ENCODE measurements at places on chromosomes 2 and 18.

- DNase-seq = no peak
Observed at GRCh38 chr2:223586261-223586660, 15.9 kb downstream of the SCG2 start.

- no peak for DNase-seq
Observed at GRCh38 chr2:62573936-62574335, 67.9 kb upstream of the TMEM17 start.

DNA sequence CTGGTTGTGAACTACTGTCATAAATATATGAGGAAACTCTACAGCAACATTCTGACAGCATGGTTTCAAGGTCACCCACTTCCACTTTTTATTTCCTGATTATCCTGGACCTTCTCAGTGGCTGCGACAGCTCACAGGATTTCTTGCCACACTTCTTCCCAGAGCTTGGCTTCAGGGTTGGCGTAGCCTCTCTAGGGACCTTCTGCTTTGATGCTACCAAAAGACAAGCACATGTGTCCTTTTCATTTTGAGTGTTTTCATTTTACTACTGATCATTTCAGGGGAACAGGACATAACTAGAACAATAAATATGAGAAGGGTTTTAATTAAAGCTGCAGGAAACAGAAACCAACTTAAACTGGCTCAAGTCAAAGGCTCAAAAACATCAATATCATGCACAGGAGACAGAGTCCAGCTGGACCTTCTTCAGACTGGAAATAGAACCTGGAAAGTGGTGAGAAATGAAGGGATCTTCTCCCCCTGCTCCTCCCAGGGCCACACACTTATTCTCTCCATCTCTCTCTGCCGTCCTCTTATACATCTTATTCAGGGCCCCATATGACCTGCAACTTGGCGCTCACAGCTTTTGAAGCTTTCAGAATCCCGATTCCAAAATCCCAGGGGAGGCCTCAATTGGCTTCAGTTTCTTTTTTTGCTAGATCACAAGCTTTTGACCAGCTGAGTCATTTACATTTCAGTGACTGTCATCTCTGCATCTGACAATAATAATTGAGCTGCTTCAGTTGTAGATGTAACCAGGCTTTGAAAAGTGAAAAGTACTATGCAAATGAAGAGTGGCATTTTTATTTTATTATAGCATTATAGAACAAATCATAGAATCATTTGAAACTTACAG lies 9.7 kb downstream of the VIT start:
- no peak for DNase-seq

DNA sequence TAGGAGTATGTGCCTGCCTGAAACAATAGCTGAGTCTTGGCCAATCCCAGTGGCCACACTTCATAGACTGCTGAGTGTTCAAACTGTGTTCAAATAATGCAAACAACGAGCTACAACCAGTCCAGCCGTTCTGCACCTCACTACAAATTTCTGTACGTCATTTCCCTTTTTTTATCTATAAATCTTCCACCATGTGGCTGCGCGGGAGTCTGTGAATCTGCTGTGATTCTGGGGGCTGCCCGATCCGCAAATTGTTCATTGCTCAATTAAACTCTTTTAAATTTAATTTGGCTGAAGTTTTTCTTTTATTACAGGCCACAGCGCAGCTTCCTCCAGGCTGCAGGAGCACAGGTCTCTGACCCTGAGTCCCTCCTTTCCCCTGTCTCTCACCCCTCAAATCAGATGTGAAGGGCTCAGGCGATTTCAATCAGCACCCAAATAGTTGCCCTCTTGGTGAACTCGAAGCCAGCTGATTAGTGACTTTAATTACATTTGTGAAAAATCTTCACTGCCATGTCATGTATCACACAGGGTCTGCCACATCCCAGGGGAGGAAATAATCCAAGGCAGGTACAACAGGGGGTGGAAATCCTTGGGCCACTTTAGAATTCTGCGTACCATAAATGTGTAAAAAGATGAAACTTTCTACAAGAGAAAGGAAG lies 145.6 kb downstream of the NDUFA10 start:
- DNase-seq = no peak

DNA sequence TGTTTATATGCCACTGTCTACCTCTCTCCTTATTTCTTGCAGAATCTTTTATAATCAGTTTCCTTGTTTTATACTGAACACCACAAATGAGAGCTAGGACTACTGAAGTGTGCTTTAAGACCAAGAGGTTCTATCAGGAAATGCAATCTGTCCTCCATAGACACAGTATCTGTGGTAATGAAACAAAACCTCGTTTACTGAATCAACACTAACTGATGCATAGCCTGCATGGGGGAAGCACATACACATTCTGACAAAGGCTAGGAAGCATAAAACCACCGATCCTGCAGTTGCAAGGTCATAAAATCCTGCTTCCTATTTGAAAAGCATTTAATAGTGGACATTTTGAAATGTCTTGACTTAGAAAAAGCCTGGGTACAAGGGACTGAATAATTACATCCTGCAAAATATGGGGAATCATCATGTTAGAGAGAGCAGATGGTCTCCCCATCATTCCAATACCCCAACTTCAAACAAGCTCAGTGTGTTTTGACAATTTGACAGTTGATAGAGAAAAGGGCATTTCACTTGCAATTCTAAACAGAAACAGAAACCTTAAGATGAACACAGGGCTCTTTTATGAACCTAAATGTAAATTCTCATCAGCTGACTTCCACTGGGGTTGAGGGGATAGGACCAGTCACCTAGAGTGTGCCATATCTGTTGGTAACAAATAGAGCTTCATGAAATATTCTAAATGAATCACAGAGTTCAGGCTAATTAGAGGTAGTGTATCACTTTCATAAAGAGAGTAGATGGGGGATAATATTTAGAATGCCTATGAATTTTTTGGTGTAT lies 1845.6 kb upstream of the PIK3C3 start:
- no peak for DNase-seq

DNA sequence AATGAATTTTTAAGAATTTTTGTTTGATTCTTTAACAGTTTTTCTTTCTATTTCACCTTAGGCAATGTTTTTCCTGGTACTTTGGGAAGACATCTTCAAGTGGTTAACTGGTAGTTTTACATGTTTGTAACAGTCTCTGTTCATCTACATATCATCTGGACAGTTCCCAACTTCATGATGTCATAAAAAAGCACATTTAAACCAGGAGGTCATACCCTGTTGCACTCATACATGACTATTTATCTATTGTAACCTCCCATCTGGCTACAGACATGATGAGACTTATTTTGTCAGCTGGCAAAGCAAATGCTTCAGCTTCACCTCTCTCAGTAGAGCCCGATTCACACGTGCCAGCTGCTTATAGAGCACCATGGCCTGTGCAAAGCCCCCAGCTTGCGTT lies 99.8 kb upstream of the YPEL5 start:
- DNase-seq = no peak

- DNase-seq = no peak
Observed at GRCh38 chr18:68940039-68940438, 142.2 kb downstream of the CCDC102B start.

GRCh38 chr18:79631761-79632446 lies 47.7 kb upstream of the CTDP1 start:
- no peak for DNase-seq

DNA sequence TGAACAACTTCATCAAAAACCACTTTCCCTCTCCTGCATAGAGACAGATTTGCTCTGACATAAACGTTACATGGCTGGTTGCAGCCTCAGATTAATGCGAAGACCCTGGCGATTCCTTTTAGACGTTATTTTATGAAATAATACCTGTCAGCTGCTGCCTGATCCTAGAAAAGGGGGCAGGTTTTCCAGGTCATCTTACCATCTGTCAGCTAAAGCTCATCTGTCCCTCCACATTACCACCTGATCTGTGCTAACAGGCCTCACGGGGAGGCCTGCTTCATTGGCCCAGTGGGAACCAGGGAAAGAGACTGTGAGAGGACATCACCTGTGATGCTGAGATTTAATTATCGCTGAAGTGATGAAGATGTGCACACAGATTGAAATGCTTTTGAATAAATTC lies 261.0 kb downstream of the ARHGAP15 start:
- no peak for DNase-seq

- DNase-seq = no peak
Observed at GRCh38 chr2:213068676-213069359, 82.6 kb downstream of the IKZF2 start.

DNA sequence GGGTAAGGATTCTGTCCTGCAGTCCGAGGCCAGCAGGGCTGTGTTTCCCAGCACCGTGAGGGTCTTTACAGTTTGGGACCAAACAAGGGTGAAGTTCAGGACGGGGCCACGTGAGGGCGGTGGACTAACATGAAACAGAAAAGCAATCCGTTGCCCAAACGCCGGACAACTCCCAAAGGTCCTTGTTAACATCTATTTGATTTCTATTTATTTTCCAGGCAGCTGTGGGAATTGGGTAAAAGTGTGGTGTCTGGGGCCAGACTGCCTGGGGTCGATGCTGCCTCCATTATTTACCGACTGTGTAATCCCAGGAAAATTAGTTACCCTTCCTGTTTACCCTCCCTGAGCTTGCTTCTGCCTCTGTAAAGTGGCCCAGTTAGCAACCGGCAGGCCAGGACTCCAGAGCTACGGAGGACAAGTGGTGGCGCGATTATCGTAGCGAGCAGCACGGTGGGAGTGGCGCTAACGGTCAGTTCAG lies 66.3 kb upstream of the TCF7L1 start:
- DNase-seq = no peak

GRCh38 chr2:42906557-42907411 lies 114.4 kb upstream of the HAAO start:
- DNase-seq = no peak

GRCh38 chr2:86433137-86433536 lies 8.0 kb upstream of the KDM3A start:
- no peak for DNase-seq

DNA sequence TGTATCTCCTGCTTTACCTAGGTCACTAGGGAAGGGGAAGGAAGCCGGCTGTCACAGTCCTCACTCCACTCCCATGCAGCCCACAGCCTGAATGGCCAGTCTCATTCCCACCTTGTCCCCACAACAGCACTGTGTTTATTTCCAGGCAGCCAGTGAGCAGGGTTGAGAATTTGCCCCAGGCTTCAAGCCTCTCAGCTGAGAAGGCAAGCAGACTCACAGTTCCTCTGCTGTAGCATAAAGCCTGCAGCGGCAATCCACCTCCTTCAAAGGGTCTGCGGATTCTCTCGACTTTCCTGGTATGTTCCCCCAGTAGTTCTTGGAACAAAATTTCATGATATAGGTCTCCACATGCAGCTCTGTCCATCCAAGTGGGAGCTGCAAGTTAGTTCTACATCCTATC lies 262.9 kb upstream of the GULP1 start:
- no peak for DNase-seq

DNA sequence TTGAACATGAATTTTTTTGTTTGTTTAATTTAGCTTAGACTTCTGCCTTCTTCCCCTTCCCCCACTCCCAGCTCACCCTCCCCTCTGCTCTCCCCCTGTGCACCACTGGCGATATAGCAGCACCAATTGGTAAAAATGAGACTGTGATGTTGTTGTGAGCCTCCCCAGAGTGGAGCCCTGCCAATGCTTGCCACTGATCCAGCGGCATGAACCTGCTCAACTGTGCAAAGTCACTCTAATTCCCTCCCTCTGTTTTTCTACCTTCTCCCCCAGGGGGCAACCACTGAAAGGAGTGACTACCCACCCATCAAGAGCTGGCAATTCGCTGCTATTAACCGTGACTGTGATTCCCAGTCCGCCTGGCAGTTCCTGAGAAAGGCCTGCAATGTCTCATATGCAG lies 30.2 kb downstream of the KLHL14 start:
- DNase-seq = no peak

- DNase-seq = no peak
Observed at GRCh38 chr18:72089432-72089831, 454.7 kb downstream of the CBLN2 start.

DNA sequence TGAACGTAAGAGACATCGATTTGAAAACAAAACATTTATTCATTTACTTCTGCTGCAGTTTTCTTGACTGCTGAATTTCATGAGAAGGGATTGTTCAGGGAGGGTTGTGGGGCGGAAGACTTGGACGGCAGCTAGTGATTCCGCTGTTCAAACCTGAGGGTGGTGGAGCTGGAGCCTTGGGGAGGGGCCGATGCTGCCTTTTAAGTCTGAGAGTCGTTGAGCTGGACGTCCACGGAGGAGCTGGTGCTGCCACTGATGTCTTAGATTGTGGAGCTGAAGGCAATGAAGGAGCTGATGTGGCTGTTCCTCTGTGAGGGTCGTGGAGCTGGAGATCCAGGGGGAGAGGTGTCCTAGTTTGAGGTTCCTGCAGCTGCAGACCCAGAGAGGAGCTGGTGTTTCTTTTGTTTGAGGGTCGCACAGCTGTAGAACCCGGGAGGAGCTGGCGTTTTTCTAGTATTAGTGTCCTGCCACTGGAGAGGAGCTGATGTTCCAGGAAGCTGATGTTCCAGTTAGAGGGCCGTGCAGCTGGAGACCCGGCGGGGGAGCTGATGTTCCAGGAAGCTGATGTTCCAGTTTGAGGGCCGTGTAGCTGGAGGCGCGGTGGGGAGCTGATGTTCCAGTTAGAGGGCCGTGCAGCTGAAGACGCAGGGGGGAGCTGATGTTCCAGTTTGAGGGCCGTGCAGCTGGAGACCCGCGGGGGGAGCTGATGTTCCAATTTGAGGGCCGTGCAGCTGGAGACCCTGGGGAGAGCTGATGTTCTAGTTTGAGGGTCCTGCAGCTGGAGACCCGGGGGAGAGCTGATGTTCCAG lies 150.9 kb downstream of the RTP5 start:
- no peak for DNase-seq

- no peak for DNase-seq
Observed at GRCh38 chr2:51990684-51991083, 958.8 kb upstream of the NRXN1 start.

- DNase-seq = no peak
Observed at GRCh38 chr2:96715658-96716057, 24.2 kb downstream of the LMAN2L start.

- no peak for DNase-seq
Observed at GRCh38 chr18:78154853-78155252, 824.8 kb upstream of the SALL3 start.

GRCh38 chr2:198135481-198135934 lies 331.1 kb downstream of the PLCL1 start:
- DNase-seq = no peak

GRCh38 chr2:162243294-162243693 lies at the start of gene FAP:
FAP (minus strand) TSS chr2:162243445; CDS start chr2:162243327, 118 bp downstream.
- DNase-seq = no peak

- DNase-seq = no peak
Observed at GRCh38 chr2:175630280-175631244, 371.5 kb downstream of the LNPK start.

DNA sequence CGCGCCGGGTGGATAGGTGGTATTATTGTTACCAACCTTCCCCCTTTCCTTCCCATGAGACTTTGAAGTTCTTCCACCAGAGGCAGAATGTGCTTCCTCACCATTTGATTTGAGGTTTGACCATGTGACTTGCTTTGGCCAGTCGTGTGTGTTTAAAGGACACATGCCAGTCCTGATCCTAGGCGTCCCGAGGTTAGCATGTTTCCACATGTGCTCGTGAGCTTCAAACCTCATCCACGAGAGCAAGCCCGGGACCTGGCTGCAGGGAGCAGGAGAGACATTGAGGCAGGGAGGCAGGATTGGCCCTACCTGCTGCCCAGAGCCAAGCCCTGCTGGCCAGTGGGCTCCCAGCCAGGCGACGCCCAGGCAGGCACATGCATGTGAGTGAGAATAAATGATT lies 27.4 kb upstream of the EDAR start:
- DNase-seq = no peak

- DNase-seq = no peak
Observed at GRCh38 chr2:68951899-68952298, 794 bp downstream of the GKN2 start.
